ENCODE measurements at places on chromosomes 6 and 20.

DNA sequence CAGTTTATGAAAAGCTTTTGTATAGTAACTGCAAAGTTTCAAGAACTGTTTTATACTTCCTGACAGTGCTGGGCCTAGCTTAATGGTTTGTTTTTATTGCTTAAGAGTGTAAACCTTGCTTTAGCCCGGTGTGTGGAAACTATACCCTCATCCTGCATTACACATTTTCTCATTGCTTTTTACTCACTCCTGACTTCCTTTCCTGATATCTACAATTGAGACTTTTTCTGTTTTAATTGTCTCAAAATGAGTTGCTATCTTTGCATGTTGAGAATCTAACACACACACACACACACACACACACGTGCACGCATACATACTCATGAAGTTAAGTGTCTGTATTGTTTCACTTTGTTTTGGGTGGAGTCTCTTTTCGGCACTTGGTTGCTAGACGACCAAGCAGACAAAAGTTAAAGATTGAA is 16.7 kb downstream of the BMP2 start:
- DNase-seq = no peak

GRCh38 chr6:166951670-166952060 is 4.7 kb downstream of the RNASET2 start:
- no peak for DNase-seq

DNA sequence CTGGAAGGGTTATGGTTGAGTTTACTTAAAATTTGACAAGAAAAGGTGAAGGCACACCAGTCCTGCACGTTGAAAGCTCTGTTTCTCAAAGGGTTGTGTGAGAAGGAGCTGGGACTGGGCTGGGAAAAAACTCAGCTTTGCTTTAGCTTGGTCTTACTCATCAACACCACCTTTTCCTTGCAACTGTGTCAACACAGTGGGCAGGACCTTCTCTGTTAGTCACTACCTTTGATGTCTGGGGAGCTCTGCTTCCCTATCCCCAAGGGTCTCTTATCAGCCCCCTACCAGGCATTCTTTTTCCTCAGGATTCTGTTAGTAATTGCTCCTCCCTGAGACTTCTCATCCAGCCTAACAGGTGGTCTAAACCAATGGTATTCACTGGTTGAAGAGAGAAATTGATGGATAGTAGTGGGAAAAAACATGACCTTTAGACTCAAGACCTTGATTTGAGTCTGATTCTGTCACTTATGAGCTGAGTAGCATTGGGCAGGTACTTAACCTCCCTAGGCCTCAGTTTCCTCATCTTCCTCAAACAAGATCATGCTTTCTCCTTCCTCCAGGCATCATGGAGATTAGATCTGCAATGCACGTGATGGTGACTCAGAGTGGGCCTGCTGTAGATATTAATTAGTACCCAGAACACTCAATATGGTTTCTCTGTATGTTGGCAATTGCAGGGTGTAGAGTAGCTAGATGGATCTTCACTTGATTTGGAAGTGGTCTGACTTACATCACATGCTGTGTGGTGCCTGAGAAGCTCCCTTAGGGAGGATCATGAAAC is 17.2 kb upstream of the FOXA2 start:
- no peak for DNase-seq

DNA sequence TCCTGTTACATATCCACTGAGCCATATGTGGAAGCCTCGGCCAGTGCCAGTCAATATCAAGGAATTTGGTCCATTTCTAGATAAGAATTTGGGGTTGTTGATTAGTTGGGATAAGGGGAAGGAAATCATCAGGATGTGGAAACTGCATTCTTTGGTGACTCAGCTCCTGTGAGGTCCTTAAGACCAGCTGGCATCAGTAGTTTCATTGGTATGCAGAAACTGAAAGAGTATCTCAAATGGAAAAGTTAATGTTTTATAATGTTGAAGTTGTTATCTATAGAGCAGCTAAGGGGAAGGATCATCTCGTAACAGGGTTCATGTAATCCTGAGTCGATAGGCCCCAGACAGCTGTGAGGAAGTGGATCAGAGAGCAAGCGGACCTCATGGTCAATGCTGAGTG is 87.9 kb upstream of the PRND start:
- DNase-seq = no peak

DNA sequence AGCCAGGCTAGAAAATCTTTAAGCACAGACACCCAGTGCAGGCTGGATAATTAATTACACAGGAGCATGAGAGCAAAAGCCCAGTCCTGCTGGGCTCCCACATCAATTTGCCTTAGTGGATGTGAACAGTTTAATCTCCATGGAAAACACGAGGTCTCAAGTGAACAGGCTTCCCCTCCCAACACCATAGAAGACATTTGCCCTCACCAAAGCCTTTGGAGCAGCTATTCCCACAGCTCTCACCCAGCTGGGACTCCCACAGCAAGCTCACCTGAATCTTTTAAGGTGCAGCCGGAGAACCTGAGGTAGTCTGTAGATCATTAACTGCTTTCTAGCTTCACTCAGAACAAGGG is 12.0 kb downstream of the TOMM6 start:
- no peak for DNase-seq

DNA sequence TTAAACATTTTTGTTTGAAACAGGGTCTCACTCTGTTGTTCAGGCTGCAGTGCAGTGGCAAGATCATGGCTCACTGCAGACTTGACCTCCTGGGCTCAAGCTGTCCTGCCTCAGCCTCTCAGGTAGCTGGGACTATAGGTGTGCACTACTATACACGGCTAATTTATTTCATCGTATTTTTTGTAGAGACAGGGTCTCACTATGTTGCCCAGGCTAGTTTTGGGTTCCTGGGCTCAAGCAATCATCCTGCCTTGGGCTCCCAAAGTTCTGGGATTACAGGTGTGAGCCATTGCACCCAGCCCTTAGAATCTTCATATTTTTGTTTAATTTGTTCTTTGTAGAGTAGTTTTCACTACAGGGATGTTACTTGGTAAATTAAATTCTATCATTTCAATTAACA is 67.1 kb downstream of the SGK1 start:
- DNase-seq = no peak

GRCh38 chr6:90460051-90460450 is 126.8 kb downstream of the MAP3K7 start:
- DNase-seq = no peak

DNA sequence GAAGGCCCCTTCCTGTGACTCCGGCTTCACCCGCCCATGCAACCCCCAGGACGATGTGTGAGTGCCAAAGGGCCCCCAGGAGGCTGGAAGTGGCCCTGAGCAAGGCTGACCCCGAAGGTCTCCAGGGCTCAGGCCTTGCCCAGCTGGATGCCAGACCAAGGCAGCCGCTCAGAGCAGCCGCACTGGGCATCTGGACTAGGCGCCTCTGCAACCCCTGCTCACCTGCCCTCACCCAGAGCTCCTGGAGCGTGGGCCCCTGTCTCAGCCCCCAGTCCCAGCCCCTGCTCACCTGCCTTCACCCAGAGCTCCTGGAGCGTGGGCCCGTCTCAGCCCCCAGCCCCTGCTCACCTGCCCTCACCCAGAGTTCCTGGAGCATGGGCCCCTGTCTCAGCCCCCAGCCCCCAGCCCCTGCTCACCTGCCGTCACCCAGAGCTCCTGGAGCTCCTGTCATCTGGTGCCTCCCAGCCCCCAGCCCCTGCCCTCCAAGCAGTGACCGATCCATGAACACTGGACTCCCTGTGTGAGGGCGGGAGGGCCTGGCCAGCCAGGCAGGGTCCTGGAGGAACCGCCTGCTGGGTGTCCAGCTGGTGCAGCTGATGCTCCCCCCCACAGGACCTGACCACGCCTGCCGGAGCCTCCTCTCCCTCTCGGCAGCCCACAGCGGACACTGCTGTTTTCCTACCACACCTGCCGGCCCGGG is 1.1 kb downstream of the SRMS start:
- DNase-seq = no peak

DNA sequence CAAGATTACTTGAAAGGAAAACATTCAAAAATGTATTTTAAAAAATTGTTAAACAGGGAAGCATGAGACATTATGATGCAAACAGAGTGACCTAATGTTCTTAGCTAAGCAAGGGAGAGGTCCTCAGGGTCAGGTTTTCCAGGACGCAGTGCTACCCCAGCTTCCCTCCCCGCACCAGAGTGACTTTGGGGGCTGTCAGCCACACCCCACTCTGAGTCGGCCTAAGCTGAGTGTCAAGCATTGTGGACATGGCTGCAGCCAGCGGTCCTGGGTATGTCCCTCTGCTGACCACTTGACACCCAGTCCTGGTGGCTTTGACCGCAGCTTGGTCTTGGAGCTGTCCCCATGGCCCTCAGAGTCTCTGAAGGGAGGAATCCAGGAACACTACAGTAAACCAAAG is 54.9 kb upstream of the CD93 start:
- DNase-seq = no peak

DNA sequence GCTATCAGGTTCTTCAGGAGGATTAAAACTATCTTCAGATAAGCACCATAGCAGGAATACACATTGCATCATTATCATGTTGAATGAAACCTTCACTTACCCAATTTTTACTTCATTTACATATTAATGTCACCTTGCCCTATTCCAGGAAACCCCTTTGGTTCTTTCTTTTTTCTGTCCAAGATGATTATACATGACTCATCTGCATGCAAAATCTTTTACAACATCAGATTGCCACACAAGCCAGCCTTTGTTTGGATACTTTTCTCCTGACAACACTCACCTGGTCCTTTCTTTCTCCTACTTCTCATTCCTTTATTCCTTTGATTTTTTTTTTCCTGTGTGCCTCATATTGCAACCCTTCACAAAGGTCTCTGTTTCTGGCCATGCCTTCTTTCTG is 200.5 kb upstream of the POU3F2 start:
- no peak for DNase-seq

DNA sequence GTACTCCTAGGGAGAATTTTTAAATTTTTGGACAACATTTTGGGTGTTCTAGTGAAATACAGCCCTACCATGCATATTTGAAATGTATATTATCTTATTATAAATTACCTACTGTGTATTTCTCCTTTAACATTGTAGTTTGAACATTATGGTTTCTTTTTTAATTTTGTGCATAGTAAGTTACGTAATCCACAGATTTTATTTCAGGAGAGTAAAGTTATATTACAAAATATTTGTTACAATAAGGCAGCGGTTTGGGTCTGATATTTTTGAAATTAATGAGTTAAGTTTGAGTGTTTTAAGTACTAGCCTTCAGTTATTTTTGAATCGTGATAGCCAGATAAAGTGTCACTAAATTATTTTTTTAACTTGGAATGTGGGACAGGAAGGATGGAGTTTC is 7.3 kb upstream of the SOX4 start:
- DNase-seq = no peak

- no peak for DNase-seq
These were observed 28.7 kb upstream of the KIAA1586 start for GRCh38 chr6:57017841-57018240.

- DNase-seq = no peak
These were observed 1.8 kb upstream of the TTLL2 start for GRCh38 chr6:167323111-167323510.

GRCh38 chr6:3304500-3305215 is 45.9 kb downstream of the PSMG4 start:
- DNase-seq = no peak

- no peak for DNase-seq
These were observed 15.1 kb upstream of the AFDN start for GRCh38 chr6:167811442-167812087.

Data from mesothelial cell of epicardium (in vitro differentiated cells).